Central memory CD8-positive, alpha-beta T cell (primary cell): ENCODE measurements at places on chromosomes 2 and 18.

GRCh38 chr2:56191617-56192016 is 7.8 kb downstream of the CCDC85A start:
- no peak for DNase-seq

DNA sequence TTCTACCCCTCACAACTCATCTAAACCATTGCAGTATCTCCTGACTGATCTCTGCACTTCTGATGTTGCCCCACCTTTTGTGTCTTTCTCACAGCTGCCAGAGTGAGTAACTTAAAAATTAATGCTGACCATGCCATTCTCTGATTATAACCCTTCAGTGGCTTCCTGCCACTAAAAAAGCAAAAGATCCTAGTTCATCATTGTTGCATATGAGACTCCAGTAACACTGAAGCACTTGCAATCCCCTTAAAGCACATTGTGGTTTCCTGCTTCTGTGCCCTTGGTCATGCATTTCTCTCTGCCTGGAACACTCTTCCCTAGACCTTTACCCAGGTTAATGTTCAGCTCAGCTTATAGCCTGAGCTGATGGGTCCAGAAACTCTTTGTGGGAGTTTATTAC is 95.1 kb upstream of the WDSUB1 start:
- no peak for DNase-seq

DNA sequence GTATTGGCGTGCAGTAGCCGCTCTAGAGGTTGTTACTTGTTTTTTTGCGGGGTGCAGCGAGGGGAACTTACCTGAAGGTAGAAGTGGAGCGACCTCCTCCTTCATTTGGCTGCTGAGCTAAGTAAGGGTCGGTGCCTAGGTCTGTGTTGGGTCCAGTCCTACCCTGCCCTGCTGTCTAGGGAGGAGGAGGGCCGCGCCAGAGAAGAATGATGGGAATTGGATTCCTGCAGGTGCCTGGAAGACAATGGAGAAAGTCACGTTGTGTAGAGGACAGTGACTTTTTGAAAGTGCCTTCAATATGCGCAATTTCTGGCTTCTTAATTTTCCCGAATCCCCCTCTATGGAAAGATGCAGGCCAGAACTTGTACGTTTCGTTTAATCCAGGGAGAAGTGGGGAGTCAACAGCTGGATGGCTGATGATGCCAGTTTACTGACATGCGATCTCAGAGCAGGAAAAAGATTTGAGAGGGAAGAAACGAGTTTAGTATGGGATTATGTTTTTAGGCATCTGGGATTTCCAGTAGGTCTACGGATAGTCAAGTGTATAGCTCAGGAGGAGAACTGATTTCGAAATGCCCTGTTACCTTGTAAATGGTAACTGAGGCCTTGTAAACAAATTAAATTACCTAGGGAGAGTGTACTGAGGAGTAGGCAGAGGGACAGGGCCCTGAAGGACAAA is 653 bp downstream of the MRPS9 start:
- no peak for DNase-seq

DNA sequence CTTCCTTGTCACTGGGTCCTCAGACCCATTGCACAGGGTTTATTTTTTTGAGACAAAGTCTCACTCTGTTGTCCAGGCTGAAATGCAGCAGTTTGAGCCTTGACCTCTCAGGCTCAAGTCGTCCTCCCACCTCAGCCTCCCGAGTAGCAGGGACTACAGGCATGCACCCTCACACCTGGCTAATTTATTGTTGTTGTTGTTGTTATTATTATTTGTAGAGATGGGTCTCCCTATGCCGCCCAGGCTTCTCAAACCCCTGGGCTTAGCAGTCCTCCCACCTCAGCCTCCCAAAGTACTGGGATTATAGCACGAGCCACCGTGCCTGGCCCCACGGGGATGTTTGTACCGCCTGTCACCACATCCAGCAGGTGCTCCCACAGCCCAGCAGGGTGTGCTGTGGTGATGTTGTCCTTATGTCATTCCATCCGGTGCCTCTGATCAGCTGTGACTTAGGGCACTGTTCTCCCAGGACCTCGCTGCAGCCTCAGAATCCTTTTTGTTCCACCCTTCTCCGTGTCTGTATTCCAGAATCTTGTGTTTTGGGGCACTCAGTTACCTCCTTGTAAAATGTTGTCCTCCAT is 182.3 kb downstream of the INO80D start:
- no peak for DNase-seq

DNA sequence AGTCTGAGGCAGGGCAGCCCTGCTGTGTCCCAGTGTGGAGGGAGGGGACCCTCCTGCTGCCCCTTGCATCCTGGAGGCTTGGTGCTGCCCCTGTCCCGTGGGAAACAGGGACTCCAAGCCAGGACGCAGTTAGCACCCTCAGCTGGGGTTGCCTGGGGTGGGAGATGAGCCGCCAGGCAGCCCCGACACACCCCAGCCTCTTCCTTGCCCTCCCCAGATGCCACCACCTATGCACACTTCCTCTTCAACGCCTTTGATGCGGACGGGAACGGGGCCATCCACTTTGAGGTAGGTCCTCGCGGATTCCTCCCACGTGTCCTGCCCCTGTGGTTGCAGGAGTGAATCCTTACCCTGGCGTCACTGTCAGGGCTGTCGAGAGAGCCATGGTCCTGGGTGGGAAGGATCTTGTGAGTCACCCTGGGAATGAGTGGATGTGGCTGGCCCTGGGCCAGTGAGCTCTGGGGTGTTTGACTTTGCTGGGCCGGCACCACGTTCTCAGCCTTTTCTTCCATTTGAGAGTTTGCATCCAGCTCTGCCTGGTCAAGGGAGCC is 27.5 kb upstream of the FAHD2A start:
- no peak for DNase-seq

DNA sequence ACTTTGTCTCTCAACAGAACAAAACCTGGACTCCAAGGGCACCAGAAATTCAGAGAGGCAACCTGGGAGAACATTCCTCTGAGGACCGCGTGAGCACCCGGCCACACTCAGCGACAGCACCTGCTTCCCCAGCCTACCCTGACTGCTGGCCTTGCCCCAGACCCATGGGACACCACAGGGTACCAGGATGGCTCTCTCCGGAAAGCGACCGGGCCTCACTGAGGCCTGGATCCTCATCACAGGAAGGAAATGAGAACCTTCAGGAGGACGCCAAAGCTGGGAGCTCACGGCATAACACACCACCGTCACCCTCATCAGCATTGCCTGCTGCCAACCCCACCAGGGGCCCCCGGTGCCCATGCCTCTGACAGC is 38.9 kb downstream of the HS6ST1 start:
- no peak for DNase-seq

DNA sequence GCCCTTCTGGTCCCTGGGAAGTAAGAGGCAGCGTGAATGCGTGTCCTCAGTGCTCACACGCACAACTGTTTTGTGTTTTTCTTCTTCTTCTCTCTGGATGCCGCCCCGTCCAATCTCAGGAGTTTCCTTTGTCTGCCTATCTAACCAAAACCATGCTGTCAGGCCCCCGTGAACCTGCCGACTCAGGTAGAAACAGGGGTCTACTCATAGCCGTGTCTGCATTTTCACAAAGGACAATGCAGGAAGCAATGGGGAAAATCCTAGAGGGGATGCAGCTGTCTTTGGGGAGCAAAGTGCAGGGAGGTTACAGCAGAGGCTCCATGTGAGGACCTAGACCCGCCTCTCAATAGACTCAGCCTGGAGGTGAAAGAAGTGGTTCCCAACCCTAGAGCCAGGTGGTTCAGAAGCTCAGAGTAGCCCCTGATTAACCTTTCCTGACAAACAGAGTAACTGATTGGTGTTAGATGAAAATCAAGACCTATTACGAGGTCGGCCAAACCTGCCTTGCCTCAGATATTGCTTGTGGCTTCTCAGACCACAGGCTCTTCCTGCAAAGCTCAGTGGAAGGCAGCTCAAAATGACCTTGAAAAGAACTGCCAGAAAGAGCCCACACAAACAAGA is 49.3 kb downstream of the CD226 start:
- no peak for DNase-seq

- no peak for DNase-seq
Measured at GRCh38 chr2:64794426-64794995, 140.8 kb upstream of the SERTAD2 start.

DNA sequence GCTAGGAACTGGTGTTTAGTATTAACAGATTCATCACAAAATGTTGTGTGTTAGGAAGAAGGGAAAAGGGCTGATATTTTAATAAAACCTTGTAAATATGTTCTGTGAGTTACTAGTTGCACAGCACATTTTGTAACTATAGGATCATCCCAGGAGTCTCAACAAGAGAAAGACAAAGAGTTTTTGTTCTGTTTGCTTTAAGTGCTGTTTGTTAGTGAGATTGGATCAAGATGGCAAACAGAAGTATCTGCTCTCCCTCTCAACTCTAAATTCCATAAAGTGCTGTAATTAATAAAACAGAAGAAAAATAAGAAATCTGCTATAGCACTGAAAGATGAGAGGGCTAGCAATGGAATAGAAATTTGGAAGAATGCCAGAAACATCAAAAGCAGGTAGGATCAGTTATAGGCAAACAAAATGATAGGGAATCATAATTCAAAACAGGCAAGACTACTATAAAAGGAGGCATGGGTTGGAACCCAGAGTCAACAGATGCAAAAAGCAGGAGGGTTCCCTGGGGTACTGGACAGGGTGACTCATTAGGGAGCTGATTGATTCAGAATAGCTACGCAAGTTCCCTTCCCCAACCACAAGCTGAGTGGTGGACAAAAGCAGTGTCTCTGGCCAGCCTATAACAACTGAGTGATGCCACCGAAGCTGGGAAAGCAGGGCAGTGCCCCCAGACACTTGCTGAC is 75.8 kb downstream of the DYNC1I2 start:
- DNase-seq: no peak

DNA sequence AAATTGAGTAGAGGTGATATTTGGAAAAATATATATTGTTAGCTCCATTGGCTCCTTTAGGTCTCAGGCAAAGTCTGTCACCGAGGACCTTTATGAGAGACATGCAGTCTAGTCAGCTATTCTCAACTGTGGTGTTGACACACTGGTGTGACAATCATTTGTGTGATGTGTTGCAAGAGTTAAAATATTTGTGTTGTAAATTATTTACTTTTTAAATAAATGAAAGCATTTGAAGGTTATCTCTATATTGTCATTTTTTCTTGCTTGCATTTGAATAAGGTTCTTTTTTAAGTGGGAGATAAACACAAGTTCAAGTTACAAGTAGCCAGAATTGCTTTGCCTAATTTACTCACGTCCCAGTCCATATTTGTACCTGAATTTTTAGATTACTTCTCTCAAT is 4.3 kb downstream of the REL start:
- DNase-seq: no peak

GRCh38 chr2:168316073-168316440 is 68.7 kb upstream of the STK39 start:
- DNase-seq: no peak

DNA sequence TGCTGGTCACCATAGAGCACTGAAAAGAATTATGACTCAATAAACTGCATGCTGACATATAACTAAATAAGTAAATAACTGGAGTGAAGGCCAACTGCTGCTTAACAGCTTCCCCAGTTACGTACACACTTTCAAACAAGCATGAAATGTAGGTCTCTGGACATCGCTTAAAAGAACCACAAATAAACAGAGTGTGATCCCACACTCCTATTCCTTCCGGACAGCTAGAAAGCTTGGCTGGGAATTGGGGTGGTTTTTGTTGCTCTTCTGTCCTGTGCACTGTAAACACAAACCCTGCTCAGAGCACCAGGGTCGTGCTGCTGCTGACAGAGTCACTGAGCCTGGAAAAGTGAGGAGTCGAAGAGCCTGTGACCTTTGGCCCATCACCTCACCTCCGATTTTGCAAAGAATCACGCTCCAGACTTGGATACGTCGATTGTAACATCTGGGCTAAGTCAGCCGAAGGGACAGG is 162.7 kb upstream of the NT5C1B start:
- DNase-seq: no peak

DNA sequence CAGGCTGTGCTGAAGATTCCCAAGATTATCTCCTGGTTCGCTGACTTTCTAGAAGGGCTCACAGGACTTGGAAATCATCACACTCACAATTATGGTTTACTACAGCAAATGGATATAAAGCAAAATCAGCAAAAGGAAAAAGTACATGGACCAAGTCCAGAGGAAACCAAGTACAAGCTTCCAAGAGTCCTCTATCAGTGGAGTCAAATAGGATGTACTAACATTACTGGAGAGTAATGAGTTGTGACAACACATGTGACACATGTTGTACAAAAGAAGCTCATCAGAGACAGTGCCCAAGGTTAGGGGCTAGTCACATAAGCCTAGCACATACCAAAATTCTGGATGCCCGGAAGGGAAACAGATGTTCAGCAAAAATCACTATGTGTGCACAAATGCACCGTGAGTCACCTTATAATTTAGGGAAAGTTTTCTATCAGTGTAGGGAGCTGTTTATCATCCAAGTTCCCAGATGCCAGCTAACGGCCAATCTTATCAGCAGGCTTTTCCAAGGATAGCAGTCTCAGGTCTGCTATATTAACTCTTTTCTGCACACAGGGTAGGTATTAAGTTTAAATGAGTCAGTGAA is 9.5 kb downstream of the TMEM237 start:
- no peak for DNase-seq

DNA sequence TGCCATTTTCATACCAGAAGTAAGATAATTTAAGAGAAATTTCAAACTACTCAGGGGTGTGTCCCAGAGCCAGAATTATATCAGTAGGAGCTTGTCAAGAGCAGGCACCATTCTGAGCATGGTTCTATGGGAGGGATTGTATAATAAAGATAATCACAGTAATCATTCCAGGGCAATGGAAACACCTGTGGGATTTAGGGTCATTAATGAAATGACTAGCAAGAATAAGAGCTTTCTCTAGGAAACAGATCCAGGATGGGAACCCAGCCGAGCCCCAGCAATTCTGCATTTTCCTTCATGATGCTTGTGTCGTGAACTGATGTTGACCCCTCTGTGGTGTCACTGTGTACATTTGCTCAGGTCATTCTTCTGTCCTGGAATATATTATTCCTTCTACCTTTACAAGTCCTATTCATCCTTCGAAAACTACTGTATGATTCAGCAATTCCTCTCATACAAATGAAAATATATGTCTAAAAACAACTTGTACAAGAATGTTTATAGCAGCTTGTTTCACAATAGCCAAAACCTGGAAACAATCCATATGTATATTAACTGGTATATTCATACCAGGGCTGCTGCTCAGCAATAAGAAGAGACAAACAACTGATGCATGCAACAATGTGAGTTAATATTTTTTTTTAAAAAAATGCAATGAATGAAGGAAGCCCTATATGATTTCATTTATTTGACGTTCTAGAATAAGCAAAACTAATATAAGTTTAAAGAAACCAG is 687.8 kb upstream of the KLHL29 start:
- no peak for DNase-seq

GRCh38 chr2:196361606-196362326 is 190.4 kb upstream of the STK17B start:
- DNase-seq: no peak
